Stimulated activated CD8-positive, alpha-beta memory T cell treated with anti-CD3 and anti-CD28 coated beads, Interleukin-2, amount 100 ng/mL, for 48 hours (primary cell): ENCODE measurements at places on chromosomes 2 and 18.

GRCh38 chr2:241359481-241360045 lies 3.5 kb downstream of the FARP2 start:
- no peak for DNase-seq

DNA sequence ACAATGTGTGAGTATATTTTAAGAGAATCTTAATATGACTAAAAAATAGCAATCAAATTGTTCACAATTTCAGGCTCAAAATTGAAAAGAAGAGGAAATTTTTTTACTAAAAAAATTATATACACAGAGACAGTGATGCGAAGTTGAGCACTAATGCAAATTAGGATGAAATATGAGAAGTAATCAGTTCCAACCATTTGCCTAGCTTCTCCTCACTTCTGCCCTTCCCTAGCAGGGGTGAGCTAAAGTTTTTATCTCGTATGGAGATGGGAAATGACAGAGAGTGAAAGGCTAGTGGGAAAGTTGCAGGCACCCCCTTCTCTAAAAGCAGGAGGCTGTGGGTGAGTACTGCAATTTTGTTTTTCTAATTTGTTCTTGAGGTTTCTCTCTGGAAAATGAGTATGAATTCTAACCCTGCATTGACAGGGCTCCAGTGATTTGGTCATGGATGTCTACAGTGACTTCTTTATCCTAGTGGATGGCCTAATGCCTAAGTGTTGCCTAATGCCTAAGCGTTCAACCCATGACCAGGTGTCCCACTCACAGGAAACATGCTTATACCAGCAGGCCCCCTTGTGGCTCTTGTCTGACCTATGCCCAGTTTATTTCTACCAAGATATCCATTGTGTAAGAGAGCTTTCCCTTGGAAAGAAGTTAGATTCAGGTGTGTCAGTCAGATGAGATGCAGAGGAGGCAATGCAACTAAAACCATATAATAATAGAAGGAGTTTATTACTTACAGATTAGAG lies 78.0 kb upstream of the HNMT start:
- no peak for DNase-seq

- DNase-seq, result no peak
Observed at GRCh38 chr2:109526442-109526970, 87.3 kb downstream of the SEPTIN10 start.

GRCh38 chr2:110980339-110981062 lies 140.2 kb upstream of the BCL2L11 start:
- DNase-seq, result no peak

GRCh38 chr18:12658426-12659138 lies 675 bp upstream of the SPIRE1 start:
- peak; percentile 9 for DNase-seq

GRCh38 chr2:20224716-20225293 lies at the start of gene SDC1:
SDC1 (minus strand) TSS chr2:20225130; CDS start chr2:20224867, 263 bp downstream.
- DNase-seq, result no peak
